NCI-H2107 (cell line): ENCODE measurements at places on chromosomes 3 and 15.

DNA sequence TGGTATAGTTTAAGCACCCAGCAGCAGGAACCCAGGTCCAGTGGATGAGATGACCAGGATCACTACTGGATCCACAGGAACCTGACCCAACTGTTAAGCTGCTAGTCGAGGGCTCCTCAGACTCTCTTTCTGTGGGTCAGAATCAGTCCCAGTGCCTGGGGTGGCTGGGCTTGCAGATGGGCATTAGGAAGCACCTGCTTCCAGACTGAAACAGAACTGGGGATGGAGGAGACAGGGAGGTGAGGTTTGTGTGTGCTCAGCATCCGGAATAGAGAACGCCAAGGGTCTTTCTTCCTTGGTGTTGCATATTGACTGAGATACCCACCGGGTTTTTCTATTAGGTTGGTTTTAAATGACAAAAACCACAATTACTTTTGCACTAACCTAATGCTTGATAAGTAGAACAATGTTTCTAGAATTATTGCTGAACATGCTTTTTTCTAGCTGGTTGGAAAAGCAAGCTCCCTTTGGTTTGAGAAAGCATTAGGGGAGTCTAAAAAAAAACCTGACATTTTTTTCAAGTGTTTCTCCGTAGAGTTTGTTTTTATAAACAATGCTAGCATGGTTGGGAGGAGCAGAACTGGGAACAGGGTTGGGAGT is 779 bp downstream of the ST3GAL6 start:
- no peak for DNase-seq

- no peak for DNase-seq
Observed at GRCh38 chr3:139780593-139780992, 102.8 kb upstream of the NMNAT3 start.

GRCh38 chr3:25540273-25540672 is 112.2 kb downstream of the RARB start:
- DNase-seq: no peak

DNA sequence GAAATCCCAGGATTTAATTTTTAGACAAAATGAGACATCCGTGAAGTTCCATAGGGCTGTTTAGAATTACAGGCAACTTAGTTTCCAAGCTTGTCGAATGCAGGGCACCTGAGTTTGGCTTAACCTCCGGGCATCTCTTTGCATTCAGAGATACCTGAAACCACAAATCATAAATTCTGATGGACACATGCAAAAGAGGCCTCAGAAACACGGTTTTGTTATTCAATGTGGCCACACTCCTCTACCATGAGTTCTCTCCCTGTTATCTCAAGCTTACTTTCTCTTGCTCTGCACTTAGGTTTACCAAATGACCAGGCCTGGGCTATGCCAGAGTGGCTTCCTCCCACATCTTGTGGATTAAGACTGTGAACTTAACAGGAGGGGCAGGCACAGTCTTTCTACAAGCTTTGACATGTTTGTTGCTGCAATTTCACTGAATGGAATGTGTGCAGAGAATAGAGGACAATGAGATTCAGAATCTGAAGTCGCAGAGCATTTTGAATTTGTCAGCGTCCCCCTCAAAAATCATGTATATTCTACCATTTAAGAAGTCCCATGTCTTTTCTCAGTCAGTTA is 137.7 kb downstream of the TPRG1 start:
- no peak for DNase-seq

GRCh38 chr15:76776969-76777368 is 128.2 kb downstream of the SCAPER start:
- DNase-seq: no peak

DNA sequence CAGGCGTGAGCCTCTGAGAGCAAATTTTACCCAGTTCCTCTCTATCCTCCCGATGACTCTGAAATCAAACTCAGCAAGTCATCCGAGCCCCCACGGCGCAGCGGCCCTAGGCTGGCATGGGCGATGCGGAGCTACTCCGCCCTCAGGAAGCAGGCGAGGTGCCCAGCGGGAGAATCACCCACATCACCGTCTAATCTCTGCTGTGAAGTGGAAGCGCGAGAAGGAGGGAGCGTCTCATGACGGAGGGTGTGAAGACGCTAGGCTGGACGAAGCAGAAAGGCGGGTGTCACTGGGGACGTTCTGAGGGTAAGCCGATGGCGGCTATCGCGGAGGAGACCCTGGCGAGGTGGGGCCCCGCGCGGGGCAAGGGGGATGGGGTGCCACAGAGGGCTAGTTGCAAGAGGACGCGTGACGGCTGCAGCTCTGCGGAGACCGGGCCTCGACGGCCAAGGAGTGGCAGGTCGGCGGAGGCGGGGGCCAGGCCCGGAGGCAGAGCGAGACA is 9.1 kb upstream of the GNAI2 start:
- no peak for DNase-seq

GRCh38 chr3:69941037-69941436 is 58.5 kb upstream of the SAMMSON start:
- no peak for DNase-seq

DNA sequence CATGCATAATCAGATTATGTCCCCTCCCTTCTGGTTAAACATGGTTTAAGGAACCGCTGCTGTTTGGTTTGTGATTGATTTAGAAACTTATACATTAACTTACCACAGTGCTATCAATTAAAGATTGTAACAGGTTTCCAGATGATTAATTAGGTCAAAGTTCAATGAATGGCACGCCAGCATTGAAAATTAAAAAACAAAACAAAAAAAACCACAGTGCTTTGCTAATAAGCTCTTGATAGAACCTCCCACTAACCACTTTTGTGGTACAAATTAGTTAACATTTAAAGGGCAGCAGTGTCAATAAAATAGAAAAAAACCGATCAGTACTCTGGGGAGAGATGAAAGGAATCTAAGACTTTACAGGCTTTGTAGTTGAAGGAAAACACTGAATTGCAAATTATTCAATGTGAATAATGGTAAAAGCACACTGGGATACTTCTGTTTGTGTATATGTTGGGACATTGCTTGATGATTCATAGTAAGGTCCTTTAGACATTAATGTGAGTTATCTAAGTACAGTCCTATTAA is 7.6 kb upstream of the C3orf38 start:
- DNase-seq: no peak

GRCh38 chr15:60520825-60521368 is 42.0 kb upstream of the ICE2 start:
- DNase-seq: peak; percentile 27

DNA sequence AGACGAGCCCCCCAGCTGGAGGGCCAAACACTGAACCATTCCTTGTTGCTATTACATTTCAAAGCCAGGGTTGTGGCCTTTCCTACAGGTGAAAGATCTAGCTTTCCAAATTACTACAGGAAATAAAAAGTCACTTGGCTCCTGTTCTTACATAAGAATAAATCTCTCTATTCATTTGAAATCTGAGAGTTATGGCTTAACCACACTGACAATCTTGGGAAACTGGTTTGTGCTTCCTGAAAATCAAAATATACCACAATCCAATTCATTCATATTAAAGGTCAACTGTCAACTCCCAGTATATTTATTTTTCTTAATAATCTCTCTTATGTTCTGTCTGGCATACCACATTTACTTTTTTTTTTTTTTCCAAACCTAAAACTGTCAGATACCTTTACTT is 103.7 kb upstream of the LMOD3 start:
- no peak for DNase-seq
